Activated gamma-delta T cell treated with anti-CD3 and anti-CD28 coated beads, Interleukin-2, amount 50 U/mL, for 16 hours (primary cell): ENCODE measurements at places on chromosomes 4 and X.

GRCh38 chrX:17828171-17828570, 32.9 kb downstream of the RAI2 start:
- DNase-seq, result no peak

DNA sequence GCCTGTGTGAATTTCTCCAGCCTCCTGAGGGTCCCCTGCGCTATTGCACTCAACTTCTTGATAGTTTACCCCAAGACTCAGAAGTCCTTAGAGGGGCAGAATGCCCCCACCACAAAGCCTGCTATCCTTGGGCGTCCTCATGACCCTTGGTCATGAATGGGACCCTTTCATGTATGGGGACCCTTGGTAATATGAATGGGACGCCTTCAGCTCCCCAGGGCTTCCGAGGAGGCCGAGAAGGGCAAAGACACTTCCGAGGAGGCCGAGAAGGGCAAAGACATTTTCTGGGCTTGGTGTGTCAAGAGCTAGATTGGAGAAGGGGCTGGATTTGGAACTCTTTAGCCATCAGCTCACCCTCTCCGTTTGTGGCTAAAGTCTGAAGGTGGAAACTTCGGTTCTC, 8.6 kb downstream of the SHOX start:
- no peak for DNase-seq

DNA sequence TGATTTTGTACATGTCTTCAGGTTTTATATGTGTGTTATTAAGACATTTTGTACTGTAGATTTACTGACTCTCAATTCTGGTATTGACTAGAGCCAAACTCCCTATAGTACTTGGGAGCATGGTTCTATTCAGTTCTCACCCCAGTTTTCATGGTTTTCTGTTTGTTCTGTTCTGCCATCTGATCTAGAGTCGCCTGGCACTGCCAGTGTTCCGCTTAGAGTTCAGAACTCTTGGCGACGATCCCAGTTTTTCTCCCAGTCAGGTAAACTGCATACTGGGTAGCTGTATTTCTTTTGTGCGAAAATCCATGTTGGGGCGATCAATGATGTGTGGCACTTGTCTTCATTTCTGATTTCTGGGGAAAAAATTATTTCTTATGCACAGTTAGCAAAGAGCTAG, 78.0 kb downstream of the PHOX2B start:
- DNase-seq, result no peak

- DNase-seq, result no peak
These were observed 492.3 kb downstream of the CENPC start for GRCh38 chr4:67052814-67053675.

DNA sequence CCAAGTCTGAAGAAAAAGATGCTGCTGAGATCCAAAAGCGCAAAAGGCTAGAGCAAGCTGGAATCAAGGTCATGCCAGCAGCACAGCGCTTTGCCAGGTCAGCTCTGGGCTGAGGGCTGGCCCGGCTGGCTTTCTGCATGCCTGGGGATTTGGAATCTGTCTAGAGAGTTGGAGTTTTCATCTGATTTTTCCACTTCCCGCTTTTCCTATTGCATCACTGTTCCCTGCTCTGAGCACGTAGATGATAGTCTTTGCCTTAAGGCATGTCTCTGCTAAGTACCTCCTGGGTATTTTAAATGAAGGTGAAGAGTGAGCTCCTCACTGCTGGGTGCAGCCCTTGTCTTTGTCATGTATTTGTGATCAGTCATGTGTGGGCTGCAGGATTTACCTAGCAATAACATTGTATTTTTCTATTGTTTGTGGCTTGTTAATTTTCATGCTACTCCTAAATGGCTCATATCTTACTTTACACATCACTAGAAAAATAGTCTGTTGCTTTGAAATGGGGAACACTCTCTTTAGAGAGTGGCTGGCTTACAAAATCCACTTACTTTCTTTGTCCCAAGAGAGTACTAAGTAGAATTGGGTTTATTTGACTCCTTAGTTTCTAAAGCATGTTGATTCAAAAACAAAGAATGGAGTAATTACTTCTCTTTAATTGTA, 82.8 kb downstream of the LIMCH1 start:
- DNase-seq, result no peak

DNA sequence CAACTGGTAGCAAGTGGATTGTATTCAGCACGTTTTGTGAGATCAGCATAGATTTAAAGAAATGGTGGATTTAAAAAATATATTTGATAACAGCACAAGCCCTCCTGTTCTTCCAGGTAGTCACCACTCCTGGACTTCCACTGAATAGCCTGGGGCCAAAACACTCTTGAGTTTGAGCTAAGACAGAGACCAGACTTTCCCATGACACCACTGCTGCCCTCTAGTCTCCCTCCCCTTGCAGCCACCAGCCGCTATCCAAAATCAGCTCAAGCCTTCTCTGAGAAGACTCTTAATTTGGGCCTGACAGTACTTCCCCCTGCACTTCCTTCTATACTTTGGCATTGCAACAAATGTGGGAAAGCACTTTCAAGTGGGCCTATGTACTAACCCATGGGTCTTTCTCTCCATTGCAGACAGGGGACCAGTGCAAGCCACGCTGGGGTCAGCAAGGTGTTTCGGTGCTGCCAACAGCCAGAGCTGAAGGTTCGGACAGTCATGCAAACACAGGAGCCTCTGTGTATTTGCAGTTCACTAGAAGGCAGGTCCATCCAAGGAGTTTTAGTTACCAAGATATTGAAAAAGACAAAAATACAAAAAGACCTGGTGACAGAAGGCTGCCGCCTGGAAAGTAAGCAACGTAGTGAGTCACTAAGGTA, 40.5 kb upstream of the KLHL13 start:
- DNase-seq, result no peak

- no peak for DNase-seq
These were observed 905.2 kb downstream of the TRAM1L1 start for GRCh38 chr4:116180157-116180601.
